ENCODE measurements at places on chromosomes 16 and 17. TPM values are rescaled to one million over a fixed set of nuclear protein-coding genes. Genes with fewer than 3 reads are reported as not detected.

The COQ9 gene
- 38.7 TPM for total RNA-seq

DNA sequence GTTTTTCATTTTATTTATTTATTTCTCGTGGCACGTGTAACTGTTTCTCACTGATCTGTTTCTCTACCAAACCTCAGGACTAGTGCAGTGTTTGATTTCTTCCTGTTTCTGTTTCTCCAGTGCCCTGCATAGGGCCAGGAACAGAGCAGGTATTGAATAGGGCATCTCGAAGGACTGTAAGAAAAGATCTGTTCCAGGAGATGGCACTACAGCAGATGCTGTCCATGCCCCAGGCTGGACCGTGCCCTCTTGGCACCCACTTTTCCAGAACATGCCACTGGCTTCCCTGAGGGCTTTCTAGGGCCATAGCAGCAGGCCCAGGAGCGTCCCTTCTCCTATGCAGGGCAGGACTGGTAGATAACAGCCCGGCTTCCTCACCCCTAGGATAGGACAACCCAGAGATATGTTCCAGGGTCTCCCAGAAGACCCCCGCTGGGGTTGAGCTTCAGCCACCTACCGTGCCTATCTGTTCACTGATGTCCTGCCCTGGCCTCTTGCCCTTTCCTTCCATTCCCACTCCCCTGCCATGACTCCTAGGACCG lies 4.4 kb downstream of the SNX20 start:
- H3K27me3 ChIP-seq, result no peaks in the 10 kb centered on the region
- H3K4me1 ChIP-seq, result no peaks in the 10 kb centered on the region
- no peak overlapping the region for H3K27ac ChIP-seq
- H3K4me3 ChIP-seq, result no peak overlapping the region

The DDX52 gene
- 10.9 TPM for total RNA-seq

The CACNG3 gene
- total RNA-seq, result not detected

- no peaks in the 10 kb centered on the region for H3K36me3 ChIP-seq
- no peak for DNase-seq
- H3K27me3 ChIP-seq, result no peaks in the 10 kb centered on the region
- no peak overlapping the region for H3K4me3 ChIP-seq
- no peaks in the 10 kb centered on the region for H3K4me1 ChIP-seq
Measured at GRCh38 chr17:74805591-74805991, 29.4 kb upstream of the NAT9 start.

GRCh38 chr16:38941-39892 lies 14.2 kb downstream of the POLR3K start:
- no peak overlapping the region for H3K27ac ChIP-seq
- peak; percentile 28 for DNase-seq
- H3K4me3 ChIP-seq, result no peak overlapping the region
- no peaks in the 10 kb centered on the region for H3K27me3 ChIP-seq
- H3K36me3 ChIP-seq, result no peaks in the 10 kb centered on the region

DNA sequence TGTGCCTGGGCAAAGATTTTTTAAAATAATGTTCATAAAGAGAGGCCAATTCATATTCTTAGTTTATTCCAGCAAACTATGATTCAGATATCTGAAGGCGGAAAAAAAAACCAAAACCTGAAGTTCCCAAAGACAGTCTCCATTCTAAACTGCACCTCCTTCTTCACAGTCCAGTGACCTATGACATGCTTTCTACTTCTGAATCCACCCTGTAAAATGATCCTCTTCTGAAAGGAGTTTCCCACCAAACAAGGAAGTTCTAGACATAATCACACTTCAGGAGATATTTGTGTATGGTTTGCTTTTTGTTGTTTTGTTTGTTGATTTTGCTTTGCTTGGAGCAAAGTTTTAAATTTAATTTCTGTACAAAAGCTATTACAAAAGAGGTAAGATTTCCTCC lies 12.9 kb upstream of the CHST4 start:
- DNase-seq, result no peak
- no peak overlapping the region for H3K4me3 ChIP-seq
- peaks cover 29% of the 10 kb centered on the region for H3K4me1 ChIP-seq
- H3K36me3 ChIP-seq, result no peaks in the 10 kb centered on the region
- peak overlapping the region; percentile 44 for H3K27ac ChIP-seq

The NPIPA3 gene
- total RNA-seq, result not detected

The TSPAN10 gene
- 5.3 TPM for total RNA-seq

The ZNF668 gene
- 2.9 TPM for total RNA-seq

- H3K27ac ChIP-seq, result no peak overlapping the region
- H3K27me3 ChIP-seq, result no peaks in the 10 kb centered on the region
- no peaks in the 10 kb centered on the region for H3K4me1 ChIP-seq
- H3K4me3 ChIP-seq, result no peak overlapping the region
Measured at GRCh38 chr17:79435962-79436361, 174.9 kb downstream of the RBFOX3 start.

DNA sequence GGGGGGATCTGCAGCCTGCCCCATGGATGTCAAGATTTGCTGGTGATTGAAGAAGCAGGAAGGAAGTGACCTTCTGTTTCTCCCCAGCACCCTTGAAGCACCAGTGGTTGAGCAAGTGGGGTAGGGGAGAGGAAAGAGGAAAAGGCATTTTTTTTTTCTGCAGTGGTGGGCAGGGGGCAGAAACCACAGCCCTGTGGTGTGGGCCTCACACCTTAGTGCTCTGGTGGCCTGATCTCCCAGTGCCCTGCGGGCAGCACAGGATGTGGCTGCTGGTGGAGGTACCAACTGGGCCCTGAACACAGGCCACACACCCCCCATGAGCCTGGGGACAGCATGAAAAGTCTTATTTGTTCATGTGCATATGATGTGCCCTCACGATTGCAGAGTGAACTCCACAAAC lies 7.1 kb downstream of the ITGAD start:
- no peak overlapping the region for H3K27ac ChIP-seq
- H3K4me1 ChIP-seq, result no peaks in the 10 kb centered on the region
- DNase-seq, result no peak
- H3K36me3 ChIP-seq, result no peaks in the 10 kb centered on the region

The WSCD1 gene
- total RNA-seq, result 1.8 TPM
